ENCODE measurements at places on chromosomes 1 and 21.
A peak's percentile ranks its signal among the peaks of the same experiment; 100 is the strongest.

- DNase-seq = peak; percentile 51
These were observed 6.2 kb downstream of the CD247 start for GRCh38 chr1:167512046-167512654.

- DNase-seq = no peak
These were observed 372.2 kb downstream of the PTBP2 start for GRCh38 chr1:97093741-97094140.

DNA sequence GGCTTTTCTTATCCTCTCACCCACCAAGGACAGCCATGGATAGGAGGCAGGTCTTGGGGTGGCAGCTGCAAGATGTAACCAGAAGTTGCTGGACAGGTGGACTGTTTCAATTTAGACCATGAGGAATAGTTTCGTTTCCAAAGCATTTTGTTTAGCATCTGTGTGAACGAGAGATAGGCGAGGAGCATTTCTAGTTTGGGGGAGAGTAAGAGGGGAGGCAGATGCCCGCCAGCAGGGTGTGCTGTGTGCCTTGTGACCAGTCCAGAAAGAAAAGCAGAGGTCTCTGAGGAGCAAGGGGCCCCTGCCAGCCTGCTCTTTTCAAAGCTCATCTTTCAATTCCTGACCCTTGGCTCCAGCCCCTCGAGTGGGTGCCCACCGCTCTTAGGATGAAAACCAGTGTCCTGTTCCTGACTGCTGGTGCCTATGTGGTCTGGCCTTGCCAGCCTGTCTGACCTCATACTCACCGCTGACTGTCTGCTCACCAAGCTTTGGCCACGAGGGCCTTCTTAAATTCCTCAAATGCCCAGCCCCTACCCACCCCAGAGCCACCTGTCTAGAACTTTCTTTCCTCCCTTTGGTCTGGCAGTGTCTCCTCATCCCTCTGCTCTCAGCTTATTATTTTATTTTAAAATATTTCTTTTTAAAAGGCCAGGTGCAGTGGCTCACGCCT is 8.5 kb downstream of the SERINC2 start:
- no peak for DNase-seq

GRCh38 chr21:44845418-44846223 is 27.8 kb upstream of the SUMO3 start:
- DNase-seq = peak; percentile 65

DNA sequence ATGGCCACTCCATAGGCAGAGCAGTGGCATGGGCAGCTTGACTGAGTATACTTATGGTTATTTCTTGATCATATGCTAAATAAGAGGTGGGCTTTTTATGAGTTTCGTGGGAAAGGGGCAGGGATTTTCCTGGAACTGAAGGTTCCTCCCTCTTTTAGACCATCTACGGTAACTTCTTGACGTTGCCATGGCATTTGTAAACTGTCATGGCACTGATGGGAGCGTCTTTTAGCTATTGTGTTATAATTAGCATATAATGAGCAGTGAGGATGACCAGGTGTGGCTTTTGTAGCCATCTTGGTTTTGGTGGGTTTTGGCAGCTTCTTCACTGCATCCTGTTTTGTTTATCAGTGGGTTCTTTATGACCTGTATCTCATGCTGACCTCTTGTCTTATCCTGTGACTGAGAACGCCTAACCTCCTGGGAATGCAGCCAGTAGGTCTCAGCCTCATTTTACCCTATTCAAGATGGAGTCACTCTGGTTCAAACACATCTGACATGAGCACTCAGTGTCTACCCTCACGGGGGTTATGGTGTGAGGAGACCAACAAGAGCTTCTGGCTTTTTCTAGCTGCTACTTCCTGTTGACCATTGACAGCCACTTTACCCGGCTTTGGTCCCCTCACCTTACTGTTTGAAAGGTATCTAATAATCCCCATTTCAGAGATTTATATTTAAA is 71.7 kb downstream of the GALNT2 start:
- no peak for DNase-seq

- DNase-seq = no peak
These were observed 16.5 kb upstream of the MPZL1 start for GRCh38 chr1:167705250-167705649.

- no peak for DNase-seq
These were observed 32.9 kb downstream of the RAB4A start for GRCh38 chr1:229303855-229304254.

DNA sequence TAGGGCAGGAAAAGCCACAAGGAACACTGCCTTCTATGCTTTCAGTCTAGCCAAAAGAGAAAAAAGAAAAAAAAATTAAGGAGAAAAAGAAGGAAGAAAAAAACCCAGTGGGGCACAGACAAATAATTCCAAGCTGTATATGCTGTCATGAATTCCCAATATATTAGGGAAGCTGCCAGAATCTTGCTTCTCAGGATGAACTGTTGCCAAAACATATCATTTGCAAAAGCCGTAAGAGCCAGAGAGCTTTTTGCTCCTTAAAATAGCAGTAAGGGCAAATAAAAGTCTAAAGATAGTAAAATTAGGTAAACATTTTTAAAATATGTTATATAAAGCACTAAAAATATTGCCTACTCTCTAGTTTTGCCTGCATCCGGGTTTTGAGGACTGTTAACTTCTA is 52.1 kb downstream of the PGM1 start:
- DNase-seq = no peak

DNA sequence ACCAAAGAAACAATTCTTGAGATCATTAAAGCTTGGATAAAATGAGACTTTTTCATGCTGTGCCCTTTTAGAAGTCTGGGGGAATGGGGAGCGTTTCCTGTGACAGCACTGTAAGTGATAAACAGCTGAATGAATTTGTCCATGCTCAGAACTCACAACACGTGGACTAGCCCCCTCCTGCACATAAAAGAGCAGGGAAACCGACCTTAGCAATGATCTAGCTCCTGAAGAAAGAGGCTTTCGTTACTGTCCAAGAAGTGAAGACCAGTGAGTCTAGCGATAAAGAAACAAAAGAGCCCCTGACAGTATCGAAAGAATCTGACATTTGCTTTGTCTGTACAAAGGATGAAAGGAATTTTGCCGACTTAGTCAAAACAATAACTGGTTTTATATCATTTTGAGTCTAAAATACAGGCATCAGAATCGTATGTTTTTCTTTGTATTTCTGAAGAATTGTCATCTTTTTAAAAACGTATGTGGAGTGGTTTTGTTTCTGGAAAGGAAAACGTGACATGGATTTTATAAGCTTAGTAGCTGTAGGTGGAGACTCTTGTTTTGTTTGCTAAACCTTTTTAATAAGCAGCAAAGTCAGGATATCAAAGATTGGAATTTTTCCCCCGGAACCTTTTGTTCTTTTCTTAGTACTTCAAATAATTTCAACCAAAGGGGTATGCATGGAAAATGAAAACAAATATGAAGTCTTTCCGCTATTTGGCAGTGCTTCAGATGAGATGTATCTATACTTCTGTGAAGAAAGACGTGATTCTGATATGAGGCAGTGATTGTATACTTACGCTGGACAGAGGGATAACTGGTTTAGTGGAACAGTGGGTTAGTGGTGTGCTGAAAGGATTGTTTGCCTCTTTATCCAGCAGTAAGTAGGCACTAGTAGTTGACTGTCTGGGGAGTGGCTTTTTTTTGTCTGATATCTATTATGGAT is 61.0 kb downstream of the MAST2 start:
- DNase-seq = no peak

- DNase-seq = no peak
These were observed 251.1 kb downstream of the NPHP4 start for GRCh38 chr1:5740865-5741860.

- DNase-seq = no peak
These were observed 18.8 kb downstream of the SLX9 start for GRCh38 chr21:44958471-44959191.

DNA sequence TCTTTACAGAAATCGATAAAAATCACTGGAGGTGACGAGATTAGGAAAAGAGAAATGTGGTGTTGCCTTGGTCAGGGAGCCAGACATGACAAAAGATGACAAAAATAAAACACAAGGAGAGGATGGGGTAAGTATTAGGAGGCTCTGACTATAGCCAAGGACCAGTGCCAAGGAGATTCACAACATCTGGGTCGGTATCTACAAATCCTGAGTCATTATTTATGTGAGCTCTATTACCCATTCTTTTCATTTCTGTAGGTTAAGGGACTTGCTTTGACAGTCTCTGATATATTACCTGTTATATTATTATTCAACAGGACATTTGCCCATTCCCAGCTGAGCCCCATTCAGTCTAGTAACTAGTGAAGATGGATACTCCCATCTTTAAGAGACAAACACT is 120.8 kb downstream of the TYW3 start:
- no peak for DNase-seq

DNA sequence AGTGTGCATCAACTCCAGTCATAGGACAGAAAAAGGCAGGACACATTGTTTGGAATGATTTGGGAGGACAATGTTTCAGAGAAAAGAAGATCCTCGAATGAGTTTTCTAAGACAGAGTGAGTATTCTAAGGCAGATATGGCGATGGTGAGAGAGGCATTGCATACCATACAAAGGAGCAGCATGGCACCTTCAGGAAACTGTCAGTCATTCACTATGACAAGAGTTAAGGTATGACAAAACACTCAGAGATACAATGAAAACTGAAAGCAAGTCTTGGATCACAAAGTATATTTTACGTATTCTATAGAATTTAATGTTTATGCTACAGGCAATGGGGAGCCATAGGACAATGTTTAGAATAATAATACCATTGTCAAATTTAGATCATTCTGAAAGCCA is 337.4 kb upstream of the LYPLAL1 start:
- DNase-seq = no peak

- no peak for DNase-seq
These were observed 367.9 kb upstream of the DUSP10 start for GRCh38 chr1:222109836-222110235.

DNA sequence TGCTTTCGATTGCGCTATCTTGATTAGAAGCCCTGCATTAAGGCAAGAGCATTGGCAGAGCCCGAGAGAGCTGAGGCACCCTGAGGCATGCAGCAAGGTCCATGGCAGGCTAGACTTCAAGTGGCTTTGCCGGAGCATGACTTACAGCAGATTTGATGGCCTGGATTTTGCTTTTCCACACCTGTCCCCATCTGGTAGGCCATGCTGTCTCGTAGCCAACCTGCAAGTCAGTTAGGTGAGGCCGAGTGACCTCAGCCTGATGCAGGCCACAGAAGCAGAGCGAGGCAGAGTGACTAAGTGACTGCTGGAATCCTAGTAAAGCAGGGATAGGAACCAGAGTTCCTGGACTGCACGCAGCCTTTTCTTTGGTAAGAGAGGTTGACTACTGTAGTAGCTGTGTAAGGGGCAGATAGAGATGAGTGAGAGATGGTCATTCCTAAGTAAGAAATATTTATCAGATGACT is 148.9 kb downstream of the PBX1 start:
- DNase-seq = no peak

GRCh38 chr1:47913225-47913823 is 83.9 kb downstream of the TRABD2B start:
- DNase-seq = no peak

DNA sequence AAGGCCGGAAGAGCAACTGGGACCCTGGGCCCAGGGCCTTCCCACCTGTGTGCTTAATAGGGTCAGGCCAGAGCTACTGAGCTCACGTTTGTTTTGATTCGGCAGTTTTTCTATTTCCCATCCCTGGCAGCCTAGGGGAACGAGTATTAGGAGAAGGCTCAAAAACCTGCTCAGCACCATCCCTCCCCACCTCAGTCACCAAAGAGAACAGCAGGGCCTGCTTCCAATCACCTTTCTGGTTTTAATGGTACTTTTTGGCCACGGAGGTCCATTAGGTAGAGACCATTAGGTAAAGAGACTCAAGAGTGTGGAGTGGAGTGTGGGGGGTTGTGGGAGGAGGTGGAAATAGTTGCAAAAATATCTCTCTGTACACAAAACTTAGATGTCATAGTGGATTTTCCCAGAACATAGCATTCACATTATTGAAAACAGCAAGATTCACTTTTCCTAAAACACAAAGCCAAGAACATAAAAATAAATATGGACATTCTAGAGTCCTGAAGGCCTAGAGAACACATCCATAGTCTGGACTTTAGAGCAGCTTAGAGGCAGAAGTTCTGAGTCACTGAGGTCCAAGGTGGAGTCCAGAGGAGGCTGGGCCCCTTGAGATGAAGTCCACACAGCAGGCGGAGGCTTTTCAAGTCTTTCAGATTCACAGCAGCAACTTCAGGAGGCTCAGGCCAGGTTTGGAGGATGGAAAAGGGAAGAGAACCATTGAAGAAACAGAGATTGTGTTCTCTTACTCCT is 19.5 kb downstream of the NUAK2 start:
- no peak for DNase-seq

DNA sequence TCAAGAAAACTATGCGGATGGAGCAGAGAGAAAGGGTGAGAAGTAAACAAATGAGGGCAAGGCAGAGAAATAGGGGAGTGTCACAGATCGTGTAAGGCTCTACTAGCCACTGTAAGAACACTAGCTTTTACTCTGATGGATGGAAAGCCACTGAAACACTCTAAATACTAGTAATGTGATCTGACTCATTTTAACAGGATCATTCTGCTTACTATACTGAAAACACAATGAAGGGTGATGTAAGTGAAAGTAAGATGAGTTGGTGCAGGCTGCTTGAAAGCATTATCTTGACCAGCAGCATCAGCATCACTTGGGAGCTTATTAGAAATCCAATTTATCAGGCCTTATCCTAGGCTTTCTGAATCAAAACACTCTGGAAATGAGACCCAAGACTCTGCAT is 32.7 kb downstream of the TUT4 start:
- DNase-seq = peak; percentile 53

DNA sequence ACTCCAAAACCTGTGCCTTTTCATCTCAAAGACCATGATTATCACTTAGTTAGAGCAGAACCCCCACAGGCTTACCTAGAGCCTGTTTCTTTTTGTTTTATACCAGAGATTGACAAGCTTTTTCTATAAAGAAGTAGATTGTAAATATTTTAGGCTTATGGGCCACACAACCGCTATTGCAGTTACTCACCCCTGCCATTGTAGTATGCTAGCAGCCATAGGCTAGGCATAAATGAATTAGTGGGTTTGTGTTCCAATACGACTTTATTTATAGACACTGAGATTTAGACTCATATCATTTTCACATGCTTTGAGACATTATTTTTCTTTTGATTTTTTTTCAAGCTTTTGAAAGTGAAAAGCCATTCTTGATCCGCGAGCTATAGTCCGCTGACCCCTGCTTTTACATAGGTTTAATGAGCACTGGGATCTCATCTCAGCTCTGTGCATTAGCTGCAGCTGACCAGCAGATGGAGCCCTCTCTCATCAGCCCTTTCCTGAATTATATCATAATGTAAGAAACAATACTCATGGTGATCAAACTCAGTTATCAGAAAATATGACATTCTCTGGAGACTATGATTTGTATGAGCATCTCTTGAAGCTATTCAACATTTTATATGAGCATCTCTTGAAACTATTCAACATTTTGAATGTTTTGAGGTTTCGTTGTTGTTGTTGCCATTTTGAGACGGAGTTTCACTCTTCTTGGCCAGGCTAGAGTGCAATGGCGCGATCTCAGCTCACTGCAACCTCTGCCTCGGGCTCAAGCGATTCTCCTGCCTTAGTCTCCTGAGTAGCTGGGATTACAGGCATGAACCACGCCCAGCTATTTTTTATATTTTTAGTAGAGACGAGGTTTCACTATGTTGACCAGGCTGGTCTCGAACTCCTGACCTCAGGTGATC is 111.9 kb upstream of the L1TD1 start:
- DNase-seq = peak; percentile 58

GRCh38 chr1:179872558-179872957 is 5.0 kb downstream of the TOR1AIP2 start:
- no peak for DNase-seq

All from activated CD4-positive, alpha-beta T cell treated with anti-CD3 and anti-CD28 coated beads, Interleukin-2, Interleukin-6, amounts not matched to agents 100 ng/mL and 50 ng/mL, durations not matched to agents 16 hours and 8 hours (primary cell).